ENCODE measurements at places on chromosomes 7 and 10.

- DNase-seq, result no peak
These were observed at the start of gene BICC1 for GRCh38 chr10:58512491-58513187. BICC1 (plus strand) TSS chr10:58512872; CDS start chr10:58513144, 272 bp downstream.

- no peak for DNase-seq
These were observed 61.3 kb downstream of the CD36 start for GRCh38 chr7:80699721-80700256.

GRCh38 chr10:104255311-104255981 is 754 bp downstream of the GSTO1 start:
- DNase-seq, result peak; percentile 59

DNA sequence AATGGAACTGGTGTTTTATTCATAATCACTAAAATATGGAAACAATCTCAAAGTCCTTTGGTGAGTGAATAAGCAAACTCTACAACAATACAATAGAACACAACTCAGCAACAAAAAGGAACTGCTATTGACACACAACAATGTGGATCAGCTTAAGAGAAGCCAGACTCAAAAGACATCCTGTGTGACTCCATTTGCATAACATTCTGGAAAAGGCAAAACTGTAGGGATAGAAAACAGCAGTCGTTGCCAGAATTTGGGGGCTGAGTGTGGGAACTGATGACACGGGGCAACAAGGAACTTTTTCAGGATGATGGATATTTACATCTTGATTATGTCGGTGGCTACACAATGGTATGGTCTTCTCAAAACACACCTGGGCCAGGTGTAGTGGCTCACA is 32.4 kb upstream of the SVIL start:
- DNase-seq, result no peak

- DNase-seq, result peak; percentile 81
These were observed 3.1 kb downstream of the ADIRF start for GRCh38 chr10:86971232-86971991.

- DNase-seq, result no peak
These were observed 134.6 kb downstream of the PIP4K2A start for GRCh38 chr10:22579826-22580225.

- DNase-seq, result no peak
These were observed 126.2 kb downstream of the KLF6 start for GRCh38 chr10:3658766-3659165.

- DNase-seq, result no peak
These were observed 50.0 kb upstream of the INSIG1 start for GRCh38 chr7:155247479-155248365.

DNA sequence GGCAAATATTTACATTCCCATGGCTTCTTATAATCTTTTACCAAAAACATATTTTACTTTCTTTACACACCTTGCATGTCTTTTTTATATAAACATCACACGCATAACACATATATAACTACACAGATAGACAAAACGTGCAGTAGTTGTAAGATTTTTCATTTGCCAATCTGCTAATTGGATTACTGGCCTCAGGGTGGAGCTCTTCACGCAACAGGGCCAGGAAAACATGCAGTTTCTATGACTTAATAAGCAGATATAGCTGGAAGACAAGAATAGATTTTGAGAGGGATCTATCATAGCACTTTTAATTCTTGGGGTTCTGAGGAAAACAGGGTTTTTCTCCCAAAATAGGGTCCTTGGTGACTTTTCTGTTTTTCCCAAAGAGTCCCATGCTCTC is 12.7 kb downstream of the ACADSB start:
- no peak for DNase-seq

DNA sequence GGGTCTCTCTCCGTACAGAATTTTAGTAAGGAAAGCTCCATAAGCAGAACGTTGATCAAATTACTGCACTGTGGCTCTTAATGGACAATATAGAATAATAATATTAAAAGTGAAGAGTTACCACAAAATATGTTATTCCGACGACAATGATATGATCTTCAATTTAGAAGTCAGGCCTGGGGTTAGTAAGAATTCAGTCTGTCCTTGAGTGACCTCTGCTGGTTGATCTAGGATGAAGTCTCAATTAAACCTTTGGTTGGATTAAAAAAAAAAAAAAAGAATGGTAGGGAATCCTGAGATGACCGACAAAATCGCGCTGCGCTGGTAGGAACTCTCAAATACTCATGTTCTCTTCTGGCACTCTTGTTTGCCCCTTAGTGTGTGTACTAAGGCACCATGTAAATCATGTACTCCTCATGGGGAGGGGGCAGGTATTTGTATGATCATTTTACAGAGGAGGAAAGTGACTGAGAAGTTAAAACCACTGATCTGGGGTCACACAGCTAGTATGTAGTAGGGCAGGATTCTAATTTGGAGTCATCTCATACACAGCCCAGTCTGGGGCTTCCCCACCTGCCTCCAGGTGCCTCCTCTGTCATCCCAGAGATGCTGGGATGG is 161.3 kb upstream of the NPVF start:
- peak; percentile 28 for DNase-seq

GRCh38 chr10:7797582-7797981 is 9.6 kb downstream of the ATP5F1C start:
- peak; percentile 37 for DNase-seq

GRCh38 chr7:115516341-115516740 is 514.2 kb downstream of the TFEC start:
- DNase-seq, result no peak

DNA sequence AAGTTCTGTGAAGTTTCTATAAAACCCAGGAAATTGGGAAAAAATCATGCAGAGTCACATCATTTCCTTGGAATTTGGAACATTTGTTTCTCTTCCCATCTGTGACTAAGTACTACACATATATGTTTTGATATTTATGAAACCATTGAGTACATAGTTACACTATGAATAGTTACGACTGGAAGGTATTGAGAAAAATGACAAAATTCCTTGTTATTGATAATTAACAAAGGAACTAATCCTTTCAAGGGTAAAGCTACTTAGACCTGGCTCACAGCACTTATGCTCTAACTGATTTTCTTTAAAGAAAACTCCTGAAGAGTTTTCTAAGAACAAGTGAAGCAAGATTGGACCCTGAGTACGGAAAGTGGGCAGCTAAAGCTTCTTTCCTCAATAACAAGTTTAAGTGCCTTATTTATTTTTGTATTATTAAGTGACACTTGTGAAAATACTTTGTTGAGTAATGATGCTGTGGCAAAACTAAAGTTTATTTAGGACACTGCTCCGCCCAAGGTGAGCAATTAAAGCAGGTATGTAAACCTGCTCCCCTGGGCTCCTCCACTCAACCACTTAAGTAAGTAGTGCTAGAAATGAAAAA is 12.0 kb upstream of the GLCCI1 start:
- no peak for DNase-seq

GRCh38 chr7:116705419-116705818 is 33.4 kb downstream of the MET start:
- no peak for DNase-seq

- DNase-seq, result no peak
These were observed 6.9 kb downstream of the NOLC1 start for GRCh38 chr10:102159051-102159597.

DNA sequence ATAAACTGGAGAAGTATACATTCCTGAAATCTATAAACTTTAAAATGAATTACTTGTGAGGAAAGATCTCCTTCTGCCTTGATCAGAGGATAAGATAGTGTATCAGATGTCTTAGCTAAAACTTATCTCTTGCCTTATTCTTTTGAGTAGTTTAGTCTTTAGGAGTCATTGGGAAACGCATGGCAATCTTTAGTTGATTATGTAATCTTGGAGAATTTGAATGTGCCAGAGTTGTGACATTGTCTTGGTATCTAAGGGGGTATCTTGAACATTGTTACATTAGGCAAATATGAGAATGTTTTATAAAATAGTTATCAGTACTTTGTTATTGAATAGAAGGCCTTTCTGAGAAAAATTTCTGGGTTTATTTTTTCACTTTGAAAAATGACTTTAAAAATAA is 61.6 kb upstream of the ADRA2A start:
- DNase-seq, result no peak

- no peak for DNase-seq
These were observed 182.8 kb downstream of the MAD1L1 start for GRCh38 chr7:2049782-2050510.

DNA sequence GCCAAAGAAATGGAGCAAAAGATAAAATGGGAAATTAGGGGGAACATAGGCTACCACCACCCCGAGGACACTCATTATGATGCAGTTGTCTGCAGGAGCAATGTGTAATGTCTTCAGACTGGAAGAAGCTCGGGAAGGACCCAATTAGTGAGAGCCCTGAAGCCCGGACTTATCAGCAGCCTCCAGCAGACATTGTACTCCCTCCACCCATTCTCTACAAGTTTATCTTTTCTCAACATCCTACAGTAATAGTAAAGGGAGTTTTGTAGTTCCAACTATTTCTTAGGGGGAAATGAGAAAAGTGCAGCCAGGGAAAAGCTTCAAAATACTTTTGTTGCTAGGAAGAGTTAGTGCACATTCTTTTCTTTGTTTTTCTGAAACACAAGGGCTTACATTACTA is 657.3 kb upstream of the COBL start:
- no peak for DNase-seq

DNA sequence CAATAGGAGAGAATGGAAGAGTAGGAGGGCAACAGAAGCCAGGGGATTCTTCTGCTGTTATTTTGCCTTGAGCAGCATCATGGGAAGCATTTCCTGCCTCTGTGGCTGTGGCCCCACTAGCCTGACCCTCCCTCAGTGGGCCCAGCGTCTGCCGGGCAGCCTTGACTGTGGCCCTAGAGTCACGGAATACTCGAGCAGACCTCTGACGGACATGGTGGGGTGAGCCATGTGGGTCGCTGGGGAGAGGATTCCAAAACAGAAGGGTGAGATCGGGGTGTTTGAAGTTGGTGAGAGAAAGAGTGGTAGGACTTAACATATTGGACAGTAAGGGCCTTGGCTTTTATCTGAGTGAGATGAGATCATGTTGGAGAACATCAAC is 8.3 kb upstream of the PRKAG2 start:
- no peak for DNase-seq
